ENCODE measurements at places on chromosomes 3 and 15.

DNA sequence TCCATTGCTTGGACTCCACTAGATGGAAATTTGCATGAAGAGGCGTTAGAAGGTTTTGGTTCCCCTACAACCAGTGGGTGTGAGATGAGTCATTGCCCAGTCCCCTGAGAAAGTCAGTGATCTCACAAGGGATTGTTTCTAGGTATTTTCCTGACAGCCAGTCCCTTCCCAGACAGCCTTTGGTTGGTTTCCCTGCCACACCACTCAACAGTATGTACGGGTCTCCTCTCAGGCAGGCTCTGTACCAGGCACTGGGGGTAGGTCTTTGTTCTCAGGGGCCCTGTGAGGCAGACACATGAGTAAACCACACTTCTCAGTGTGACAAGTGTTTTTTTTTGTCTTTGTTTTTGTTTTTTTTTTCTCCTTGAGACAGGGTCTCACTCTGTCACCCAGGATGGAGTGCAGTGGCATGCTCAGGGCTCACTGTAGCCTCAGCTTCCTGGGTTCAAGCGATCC lies 4.0 kb downstream of the LAMP3 start:
- H3K4me1 ChIP-seq = peaks cover 32% of the 10 kb centered on the region
- no peak for DNase-seq
- H3K4me3 ChIP-seq = no peak overlapping the region
- H3K27me3 ChIP-seq = no peaks in the 10 kb centered on the region
- peak overlapping the region; percentile 76 for H3K27ac ChIP-seq

DNA sequence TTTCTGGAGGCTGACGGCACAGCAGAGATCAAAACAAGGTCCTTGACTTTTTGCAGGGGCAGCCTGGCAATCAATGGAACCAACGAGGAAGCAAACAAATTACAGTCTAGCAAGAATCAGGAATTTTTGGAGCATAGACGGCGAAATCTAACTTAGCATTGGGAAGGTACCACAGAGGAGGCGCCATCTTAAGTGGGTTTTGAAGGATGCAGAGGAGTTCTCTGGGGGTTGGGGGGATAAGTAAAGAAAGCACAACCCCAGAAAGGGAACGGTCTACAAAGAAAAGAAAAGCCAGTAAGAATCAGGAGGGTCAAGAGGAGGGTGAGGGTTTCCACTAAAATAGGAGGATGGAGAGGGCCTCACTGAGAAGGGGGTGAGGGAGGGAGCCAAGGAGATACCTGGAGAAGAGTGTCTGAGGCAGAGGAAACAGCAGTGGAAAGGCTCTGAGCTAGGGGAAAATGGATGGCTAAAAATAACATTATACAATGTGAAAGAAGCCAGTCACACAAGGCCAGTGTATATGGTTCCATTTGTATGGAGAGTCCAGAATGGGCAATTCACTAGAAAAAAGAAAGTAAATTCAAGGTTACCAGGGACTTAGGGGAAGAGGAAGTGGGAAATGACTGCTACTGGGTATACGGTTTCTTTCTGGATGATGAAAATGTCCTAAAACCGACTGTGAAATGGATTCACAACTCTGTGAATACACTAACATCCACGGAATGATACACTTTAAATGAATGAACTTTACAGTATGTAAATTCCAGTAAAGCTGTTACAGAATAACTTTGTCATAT lies 25.2 kb upstream of the IQSEC1 start:
- H3K4me1 ChIP-seq = no peaks in the 10 kb centered on the region
- no peaks in the 10 kb centered on the region for H3K36me3 ChIP-seq
- peaks cover 12% of the 10 kb centered on the region for H3K27me3 ChIP-seq
- no peak overlapping the region for H3K4me3 ChIP-seq
- no peak for DNase-seq
- H3K27ac ChIP-seq = no peak overlapping the region

DNA sequence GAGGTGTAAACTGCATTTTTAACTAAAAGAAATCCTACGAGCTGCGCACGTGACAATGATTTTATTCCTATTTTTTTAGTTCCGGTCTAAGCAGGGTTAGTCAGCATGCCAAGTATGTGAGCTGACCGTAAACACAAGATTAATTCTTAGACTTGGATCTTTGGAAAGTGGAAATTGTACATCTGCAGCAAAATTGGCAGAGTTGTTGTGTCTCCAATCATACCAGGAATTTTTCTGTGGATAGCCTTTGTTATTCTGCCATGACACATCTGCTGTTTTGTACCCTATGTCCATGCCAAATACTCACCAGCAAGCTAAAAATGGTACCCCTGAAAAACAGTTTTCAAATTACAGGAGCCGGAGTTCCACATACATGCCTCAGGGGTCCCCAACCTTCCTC lies 562.5 kb downstream of the UNC13C start:
- H3K4me3 ChIP-seq = no peak overlapping the region
- H3K27me3 ChIP-seq = no peaks in the 10 kb centered on the region
- no peak for DNase-seq
- no peaks in the 10 kb centered on the region for H3K36me3 ChIP-seq
- H3K27ac ChIP-seq = no peak overlapping the region

- H3K27ac ChIP-seq = no peak overlapping the region
- H3K27me3 ChIP-seq = no peaks in the 10 kb centered on the region
- no peaks in the 10 kb centered on the region for H3K36me3 ChIP-seq
- peaks cover 5% of the 10 kb centered on the region for H3K4me1 ChIP-seq
These were observed 45.4 kb upstream of the TERB2 start for GRCh38 chr15:44910981-44911625.

DNA sequence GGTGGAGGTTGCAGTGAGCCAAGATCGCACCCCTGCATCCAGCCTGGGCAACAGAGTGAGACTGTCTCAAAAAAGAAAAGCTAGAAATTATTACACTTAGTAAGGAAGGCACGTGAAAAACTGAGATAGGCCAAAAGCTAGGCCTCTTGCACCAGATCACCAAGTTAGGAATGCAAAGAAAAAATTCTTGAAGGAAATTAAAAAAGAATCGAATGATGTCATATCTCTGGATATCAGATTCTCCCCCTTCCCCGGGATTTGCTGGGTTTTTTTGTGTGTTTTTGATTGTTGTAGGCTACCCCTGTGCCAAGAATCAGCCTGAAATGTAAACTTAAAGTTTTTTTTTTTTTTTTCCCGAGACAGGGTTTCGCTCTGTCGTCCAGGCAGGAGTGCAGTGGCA lies 17.4 kb downstream of the PTPN23 start:
- no peaks in the 10 kb centered on the region for H3K27me3 ChIP-seq
- peaks cover 13% of the 10 kb centered on the region for H3K36me3 ChIP-seq
- no peak overlapping the region for H3K27ac ChIP-seq
- DNase-seq = no peak
- H3K4me3 ChIP-seq = no peak overlapping the region
- peaks cover 7% of the 10 kb centered on the region for H3K4me1 ChIP-seq

DNA sequence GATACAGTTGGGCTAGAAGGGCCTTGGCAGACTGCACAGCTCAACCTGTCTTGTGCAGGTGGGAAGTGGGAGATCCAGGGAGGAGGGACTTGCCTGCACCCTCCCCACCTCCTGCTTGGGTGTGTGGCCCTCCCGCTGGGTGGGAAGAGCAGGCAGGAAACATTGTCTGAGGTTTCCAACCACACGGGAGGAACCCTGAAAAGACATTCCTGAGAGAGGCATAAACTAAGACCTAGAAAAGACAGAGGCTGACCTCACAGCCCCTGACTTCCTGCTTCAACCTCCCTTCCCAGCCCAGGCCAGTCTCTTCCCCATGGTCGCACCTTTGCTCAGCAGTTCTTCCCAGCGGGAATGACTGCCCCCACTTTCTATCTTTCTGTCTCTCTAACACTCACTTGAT lies 46.3 kb upstream of the INSYN1 start:
- no peaks in the 10 kb centered on the region for H3K27me3 ChIP-seq
- no peak overlapping the region for H3K4me3 ChIP-seq
- H3K27ac ChIP-seq = no peak overlapping the region
- H3K36me3 ChIP-seq = no peaks in the 10 kb centered on the region
- DNase-seq = no peak

DNA sequence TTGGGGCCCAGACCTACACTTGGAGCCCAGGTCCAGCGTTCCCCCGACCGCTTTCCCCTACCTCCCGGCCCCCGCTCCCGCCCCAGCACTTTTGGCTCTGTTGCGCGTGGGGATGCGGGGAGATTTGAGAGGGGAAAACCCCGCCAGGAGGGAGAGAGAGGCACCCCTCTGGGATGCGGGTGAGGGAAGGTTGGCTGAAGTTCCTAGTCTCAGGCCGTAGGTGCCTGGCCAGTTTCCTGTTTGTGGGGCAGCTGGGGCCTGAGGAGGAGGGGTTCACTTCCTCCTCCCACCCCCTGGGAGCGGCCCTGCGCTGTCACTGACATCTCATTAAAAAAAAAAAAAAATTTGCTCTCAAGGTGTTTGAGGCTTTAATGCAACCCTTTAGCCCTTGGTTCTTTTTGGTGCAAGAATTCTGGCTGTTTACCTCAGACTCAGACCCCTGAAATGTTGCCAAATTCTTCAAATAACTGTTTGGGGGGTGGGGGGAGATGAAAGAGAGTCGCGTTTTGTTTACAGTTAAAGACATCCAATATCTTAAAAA lies 2.6 kb downstream of the FAM43A start:
- peaks cover 31% of the 10 kb centered on the region for H3K4me1 ChIP-seq
- peaks cover 3% of the 10 kb centered on the region for H3K36me3 ChIP-seq
- H3K27ac ChIP-seq = no peak overlapping the region
- peak overlapping the region; percentile 41 for H3K4me3 ChIP-seq

DNA sequence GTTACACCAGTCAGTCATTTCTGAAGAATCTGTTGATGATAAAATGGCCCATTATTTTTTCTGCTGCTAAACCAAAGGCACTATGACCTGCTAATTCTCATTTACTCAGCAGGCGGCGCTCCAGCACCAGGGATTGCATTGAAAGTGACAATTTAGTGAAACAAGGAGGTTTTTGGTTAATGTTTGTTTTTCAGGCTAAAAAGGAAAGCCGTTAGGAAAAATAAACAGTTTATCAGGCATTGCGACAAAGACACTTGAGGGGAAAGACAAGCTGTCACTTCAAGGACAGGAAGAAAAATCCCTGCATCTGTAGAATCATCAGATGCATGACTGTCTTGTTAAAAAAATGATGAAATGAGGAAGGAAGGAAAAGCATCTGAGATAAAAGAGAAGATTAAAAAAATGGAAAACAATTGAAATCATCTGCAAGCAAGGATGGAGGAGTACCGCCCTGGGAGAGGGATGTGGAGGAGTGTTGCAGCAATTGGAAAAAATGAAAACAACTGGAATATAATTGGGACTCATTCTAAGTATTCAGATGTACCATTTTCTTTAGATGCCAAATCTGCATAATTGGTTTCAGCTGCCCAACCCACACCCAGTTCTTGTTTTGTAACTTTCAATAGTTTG lies 54.0 kb downstream of the NR1D2 start:
- peaks cover 4% of the 10 kb centered on the region for H3K4me1 ChIP-seq
- H3K27ac ChIP-seq = no peak overlapping the region
- no peaks in the 10 kb centered on the region for H3K36me3 ChIP-seq
- H3K27me3 ChIP-seq = peaks cover 10% of the 10 kb centered on the region

- no peak for DNase-seq
- H3K27me3 ChIP-seq = peaks cover 24% of the 10 kb centered on the region
- peaks cover 2% of the 10 kb centered on the region for H3K4me1 ChIP-seq
- H3K4me3 ChIP-seq = no peak overlapping the region
These were observed 19.6 kb upstream of the CSPG4 start for GRCh38 chr15:75732177-75732808.

GRCh38 chr15:65309882-65310418 lies 5.5 kb downstream of the RNU5B-1 start:
- no peaks in the 10 kb centered on the region for H3K36me3 ChIP-seq
- H3K4me3 ChIP-seq = no peak overlapping the region
- DNase-seq = no peak
- H3K4me1 ChIP-seq = peaks cover 8% of the 10 kb centered on the region
- peaks cover 2% of the 10 kb centered on the region for H3K27me3 ChIP-seq

- H3K27ac ChIP-seq = no peak overlapping the region
- H3K4me3 ChIP-seq = no peak overlapping the region
- H3K4me1 ChIP-seq = no peaks in the 10 kb centered on the region
- no peaks in the 10 kb centered on the region for H3K36me3 ChIP-seq
- no peak for DNase-seq
- H3K27me3 ChIP-seq = peaks cover 2% of the 10 kb centered on the region
These were observed 53.0 kb upstream of the ST3GAL6 start for GRCh38 chr3:98710067-98710659.

DNA sequence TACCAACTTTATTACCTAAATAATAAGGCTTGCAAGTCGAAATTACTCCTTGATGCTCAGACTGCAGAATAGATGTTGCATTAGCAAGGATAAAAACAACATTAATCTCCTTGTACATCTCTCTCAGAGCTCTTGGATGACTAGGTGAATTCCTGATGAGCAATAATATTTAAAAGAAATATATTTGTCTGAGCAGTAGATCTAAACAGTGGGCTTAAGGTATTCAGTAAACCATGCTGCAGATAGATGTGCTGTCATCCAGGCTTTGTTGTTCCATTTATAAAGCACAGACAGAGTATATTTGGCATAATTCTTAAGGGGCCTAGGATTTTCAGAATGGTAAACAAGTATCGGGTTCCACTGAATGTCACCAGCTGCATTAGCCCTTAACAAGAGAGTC lies 257.1 kb downstream of the TUSC7 start:
- no peak overlapping the region for H3K4me3 ChIP-seq
- no peak for DNase-seq
- no peaks in the 10 kb centered on the region for H3K36me3 ChIP-seq
- no peak overlapping the region for H3K27ac ChIP-seq
- H3K4me1 ChIP-seq = no peaks in the 10 kb centered on the region

DNA sequence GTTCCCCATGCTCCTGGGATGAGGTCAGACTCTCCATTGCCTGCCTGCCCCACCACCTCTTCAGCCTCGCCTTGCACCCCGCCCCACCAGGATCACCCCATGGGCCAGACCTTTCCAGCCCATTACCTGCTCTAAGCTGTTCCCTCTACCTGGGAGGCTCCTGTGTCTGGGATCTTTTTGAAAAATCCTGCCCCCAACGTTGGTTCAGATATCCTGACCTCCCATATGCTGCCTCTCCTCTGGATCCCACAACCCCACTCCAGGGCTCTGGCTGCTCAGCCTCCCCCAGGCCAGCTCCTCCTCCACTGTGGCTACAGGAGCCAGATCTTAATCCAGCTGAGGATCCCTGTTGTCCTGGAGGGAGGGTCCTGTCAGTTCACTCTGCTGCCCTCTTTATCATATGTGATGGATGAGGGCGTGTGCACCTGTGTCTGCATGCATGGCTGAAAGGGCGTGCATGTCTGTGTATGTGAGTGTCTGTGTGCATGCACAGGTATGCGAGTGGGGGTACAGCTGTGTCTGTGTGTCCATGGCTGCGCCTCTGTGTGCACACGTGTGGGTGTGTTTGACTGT lies 21.7 kb upstream of the ALAS1 start:
- H3K27me3 ChIP-seq = peaks cover 4% of the 10 kb centered on the region
- H3K4me3 ChIP-seq = no peak overlapping the region
- DNase-seq = no peak
- peaks cover 7% of the 10 kb centered on the region for H3K4me1 ChIP-seq
- no peaks in the 10 kb centered on the region for H3K36me3 ChIP-seq

DNA sequence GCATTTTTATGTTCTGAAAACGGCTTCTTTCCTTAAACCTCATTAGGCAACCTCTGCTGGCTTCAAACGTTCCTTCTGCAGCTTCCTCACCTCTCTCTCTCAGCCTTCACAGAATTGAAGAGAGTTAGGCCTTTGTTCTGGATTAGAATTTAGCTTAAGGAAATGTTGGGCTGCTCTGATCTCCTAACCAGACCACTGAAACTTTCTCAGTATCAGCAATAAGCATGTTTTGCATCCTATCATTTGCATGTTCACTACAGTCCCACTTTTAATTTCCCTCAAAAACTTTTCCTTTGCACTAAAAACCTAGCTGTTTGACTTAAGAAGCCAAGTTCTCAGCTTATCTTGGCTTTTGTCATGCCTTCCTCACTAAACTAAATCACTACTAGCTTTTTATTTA lies 49.5 kb downstream of the SMARCC1 start:
- no peak overlapping the region for H3K4me3 ChIP-seq
- no peak for DNase-seq
- peak overlapping the region; percentile 25 for H3K27ac ChIP-seq
- no peaks in the 10 kb centered on the region for H3K27me3 ChIP-seq
- H3K4me1 ChIP-seq = peaks cover 11% of the 10 kb centered on the region
- peaks cover 71% of the 10 kb centered on the region for H3K36me3 ChIP-seq
